Thyroid gland (tissue), 4 donors: ENCODE measurements at places on chromosomes 3 and 15. TPM values are rescaled to one million over a fixed set of nuclear protein-coding genes. Genes with fewer than 3 reads are reported as not detected.

GRCh38 chr3:140430494-140430893 is 247.4 kb upstream of the TRIM42 start:
- H3K4me3 ChIP-seq, result no peak overlapping the region
- no peaks in the 10 kb centered on the region for H3K36me3 ChIP-seq
- DNase-seq, result no peak
- no peaks in the 10 kb centered on the region for H3K27me3 ChIP-seq

GRCh38 chr3:13822871-13823585 is 56.8 kb downstream of the WNT7A start:
- DNase-seq, result no peak
- no peaks in the 10 kb centered on the region for H3K27me3 ChIP-seq
- no peaks in the 10 kb centered on the region for H3K4me1 ChIP-seq
- H3K27ac ChIP-seq, result no peak overlapping the region

DNA sequence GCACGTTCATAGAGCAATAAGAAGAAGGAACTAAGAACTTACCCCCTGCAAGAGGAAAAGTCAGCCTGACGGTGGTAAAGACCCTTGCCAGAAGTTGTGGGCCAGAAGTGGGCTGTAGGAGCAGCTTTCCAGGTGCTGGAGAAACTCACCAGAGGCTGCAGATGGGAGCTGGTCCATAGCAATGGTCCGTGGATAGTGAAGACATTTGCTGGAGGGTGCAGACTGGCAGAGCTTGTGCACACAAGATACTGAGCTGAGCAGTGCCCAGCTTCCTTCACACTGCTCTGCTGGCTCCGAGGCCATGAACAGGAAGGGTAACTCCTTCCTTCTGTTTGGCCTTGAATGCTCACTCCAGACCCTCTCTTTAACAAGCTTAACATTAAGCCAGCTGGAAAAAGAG is 149.8 kb upstream of the BNIP2 start:
- no peaks in the 10 kb centered on the region for H3K27me3 ChIP-seq
- H3K4me3 ChIP-seq, result no peak overlapping the region
- no peaks in the 10 kb centered on the region for H3K36me3 ChIP-seq
- no peaks in the 10 kb centered on the region for H3K4me1 ChIP-seq
- no peak for DNase-seq

DNA sequence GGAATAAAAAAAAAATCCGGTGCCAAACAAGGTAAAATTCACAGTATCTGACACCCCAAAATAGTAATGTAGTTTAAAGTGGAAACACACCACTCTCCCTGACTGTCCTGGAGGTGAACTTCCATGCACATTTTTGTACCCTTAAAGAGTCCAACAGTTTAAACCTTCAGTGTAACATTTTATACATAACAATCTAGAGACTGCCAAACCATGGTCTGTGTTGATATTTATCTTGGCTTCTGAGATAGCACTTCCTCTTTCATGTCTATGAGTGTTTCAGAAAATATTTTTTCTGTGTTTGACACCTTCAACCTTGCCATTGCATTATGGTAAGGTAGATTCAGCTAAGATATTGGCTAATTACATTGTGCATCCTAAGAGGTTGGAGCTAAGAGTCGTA is 13.9 kb downstream of the TMEM45A start:
- H3K4me1 ChIP-seq, result no peaks in the 10 kb centered on the region
- no peak overlapping the region for H3K27ac ChIP-seq
- H3K36me3 ChIP-seq, result no peaks in the 10 kb centered on the region
- H3K27me3 ChIP-seq, result no peaks in the 10 kb centered on the region
- H3K4me3 ChIP-seq, result no peak overlapping the region

- H3K27ac ChIP-seq, result no peak overlapping the region
- peak; percentile 12 for DNase-seq
- H3K4me1 ChIP-seq, result no peaks in the 10 kb centered on the region
- no peaks in the 10 kb centered on the region for H3K36me3 ChIP-seq
- H3K27me3 ChIP-seq, result no peaks in the 10 kb centered on the region
- H3K4me3 ChIP-seq, result no peak overlapping the region
These were observed 30.1 kb downstream of the ISL2 start for GRCh38 chr15:76366714-76367113.

GRCh38 chr3:119636891-119637611 is 23.3 kb downstream of the POPDC2 start:
- H3K36me3 ChIP-seq, result no peaks in the 10 kb centered on the region
- H3K27me3 ChIP-seq, result no peaks in the 10 kb centered on the region

DUOXA2 gene
- total RNA-seq, result 11.8 TPM

PCLAF gene
- total RNA-seq, result 3.4 TPM

SLC2A2 gene
- not detected for total RNA-seq
